AG20443 (cell line): ENCODE measurements at places on chromosomes 12 and 14.

GRCh38 chr14:66459603-66460002 lies 26.6 kb upstream of the CCDC196 start:
- DNase-seq: no peak

DNA sequence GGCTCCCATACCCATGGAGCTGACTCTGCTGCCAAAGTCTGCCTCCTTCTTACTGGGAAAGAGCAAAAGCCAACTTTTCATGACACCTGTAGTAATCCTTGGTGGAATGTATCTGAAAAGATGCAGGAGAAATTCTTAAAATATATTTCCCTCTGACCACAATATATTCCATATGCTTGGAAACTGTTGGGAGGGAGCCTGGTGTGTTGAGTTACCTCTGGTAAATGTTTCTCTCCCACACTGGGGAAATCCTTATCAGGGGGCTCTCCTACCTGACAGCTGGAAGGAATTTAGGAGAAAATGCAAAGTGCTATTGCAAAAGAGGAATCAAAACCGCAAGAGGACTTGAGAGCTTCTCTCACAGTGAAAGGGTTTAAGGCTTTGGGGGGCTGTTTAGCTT lies 139.4 kb downstream of the TBX5 start:
- no peak for DNase-seq

- no peak for DNase-seq
Observed at GRCh38 chr12:29273178-29273843, 107.7 kb downstream of the ERGIC2 start.

DNA sequence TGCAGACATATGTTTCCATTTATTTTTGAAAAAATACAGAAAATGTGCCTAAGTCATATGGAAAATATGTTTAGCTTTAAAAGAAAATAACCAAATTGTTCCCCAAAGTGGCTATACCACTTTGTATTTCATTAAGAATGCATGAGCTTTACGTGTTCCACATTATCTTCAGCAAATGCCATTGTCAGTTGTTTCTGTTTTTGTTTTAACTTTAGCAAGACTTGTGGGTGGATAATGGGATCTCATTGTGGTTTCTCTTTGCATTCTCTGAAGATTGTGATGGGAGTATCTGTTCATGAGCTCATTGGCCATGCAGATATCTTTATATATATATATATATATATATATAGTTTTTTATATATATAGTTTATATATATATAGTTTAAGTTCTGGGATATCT lies 181.5 kb downstream of the CCER1 start:
- DNase-seq: no peak

DNA sequence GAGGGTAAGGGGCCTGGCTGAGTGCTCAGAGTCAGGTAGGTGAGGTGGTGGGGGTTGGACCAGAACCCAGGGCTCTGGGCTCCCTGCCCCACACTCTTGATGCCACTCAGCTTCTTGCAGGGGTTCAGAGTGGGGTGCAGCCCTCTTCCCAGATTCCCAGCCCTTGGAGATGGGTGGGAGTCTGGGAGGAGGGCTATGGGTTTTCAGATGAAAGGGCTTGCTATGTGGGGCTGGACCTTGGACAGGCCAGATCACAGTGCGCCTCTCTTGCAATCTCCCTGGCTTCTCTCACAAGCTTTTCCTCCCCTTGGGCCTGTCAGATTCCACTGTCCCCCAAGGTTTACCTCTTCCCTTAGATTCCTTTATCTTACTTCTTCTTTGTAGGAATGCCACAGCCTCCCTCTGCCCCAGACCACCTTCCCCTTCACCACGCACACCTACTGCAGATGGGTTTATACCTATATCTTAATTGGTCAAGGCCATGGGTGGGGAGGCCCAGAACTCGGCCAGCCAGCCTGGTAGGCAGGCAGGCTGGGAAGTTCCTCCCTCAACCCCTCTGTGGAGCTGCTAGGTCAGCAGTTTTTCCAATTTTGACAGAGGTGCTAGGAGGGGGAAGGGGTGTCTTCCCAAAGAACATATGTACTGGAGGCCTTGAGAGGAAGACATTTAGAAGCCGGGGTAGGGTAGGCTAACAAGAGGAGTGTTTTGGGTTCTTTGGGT lies 1.4 kb downstream of the NYNRIN start:
- no peak for DNase-seq

- peak; percentile 41 for DNase-seq
Observed at GRCh38 chr14:49972131-49972671, 79.3 kb downstream of the ARF6 start.

DNA sequence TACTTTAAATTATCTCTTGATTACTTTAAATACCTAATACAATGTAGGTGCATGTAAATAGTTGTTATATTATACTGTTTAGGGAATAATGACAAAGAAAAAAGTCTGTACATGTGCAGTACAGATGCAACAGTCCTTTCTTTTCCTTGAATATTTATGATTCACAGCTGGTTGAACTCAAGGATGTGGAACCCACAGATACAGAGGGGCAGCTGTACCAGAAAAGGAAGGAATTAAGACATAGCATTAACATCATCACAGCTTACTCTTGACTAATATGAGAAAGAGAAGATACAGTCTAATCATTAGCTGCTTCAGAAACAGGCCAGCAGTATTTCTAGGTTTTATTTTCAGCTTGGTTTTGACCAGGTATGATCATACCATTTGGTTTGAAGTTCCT lies 34.7 kb upstream of the AP4S1 start:
- no peak for DNase-seq

DNA sequence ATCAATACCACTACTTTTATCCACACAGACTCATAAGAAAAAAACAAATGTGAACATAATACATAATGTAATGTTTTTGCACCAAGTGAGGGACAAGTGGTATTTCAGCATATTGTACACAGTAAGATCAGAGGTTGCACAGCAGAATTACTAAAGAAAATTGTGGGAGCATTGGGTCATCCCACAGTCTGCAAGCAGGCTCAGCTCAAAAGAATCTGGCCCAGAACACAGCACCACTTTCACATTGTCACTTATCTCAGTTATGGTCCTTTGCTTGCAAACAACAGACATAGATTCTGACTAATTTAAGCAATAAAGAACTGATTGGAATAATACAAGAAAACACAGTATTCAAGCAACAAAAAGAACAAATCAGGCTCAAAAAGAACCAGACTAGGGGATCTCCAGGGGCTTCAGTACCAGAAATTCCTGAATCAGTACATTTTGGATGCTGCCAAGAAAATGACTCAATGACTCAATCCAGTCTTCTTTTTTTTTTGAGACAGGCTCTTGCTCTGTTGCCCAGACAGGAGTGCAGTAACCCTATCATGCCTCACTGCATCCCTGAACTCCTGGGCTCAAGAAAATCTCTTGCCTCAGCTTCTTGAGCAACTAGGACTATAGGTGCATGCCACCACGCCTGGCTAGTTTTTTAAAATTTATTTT lies 42.9 kb upstream of the EEA1 start:
- DNase-seq: peak; percentile 58

DNA sequence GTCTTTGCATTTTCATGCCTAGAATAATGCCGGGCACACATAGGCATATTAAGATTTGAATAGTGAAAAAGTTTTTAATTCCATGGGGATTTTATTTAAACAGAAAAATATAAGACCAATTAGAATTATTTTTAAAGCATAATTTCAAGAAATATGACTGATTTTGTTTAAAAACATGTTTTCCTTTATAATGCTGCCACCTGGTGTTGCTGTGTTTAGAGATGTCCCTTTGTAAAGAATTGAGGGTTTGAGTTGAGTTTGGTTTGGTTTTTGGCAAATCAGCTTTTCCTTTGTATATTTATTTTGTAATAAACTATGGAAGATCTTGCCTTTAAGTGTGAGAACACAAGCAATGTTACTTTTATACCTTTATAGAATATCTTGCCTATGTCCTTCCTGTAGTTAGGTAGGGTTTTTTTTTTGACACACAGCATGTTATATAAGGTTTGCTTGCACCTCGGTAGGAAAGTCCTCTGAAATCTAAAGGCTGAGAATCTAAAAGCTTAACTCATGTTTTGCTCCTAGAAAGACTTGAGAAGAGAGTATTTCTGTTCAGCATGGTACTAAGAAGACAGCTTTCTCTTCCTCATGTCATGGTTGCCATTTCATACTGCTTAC lies 31.4 kb upstream of the SNAPC1 start:
- no peak for DNase-seq

DNA sequence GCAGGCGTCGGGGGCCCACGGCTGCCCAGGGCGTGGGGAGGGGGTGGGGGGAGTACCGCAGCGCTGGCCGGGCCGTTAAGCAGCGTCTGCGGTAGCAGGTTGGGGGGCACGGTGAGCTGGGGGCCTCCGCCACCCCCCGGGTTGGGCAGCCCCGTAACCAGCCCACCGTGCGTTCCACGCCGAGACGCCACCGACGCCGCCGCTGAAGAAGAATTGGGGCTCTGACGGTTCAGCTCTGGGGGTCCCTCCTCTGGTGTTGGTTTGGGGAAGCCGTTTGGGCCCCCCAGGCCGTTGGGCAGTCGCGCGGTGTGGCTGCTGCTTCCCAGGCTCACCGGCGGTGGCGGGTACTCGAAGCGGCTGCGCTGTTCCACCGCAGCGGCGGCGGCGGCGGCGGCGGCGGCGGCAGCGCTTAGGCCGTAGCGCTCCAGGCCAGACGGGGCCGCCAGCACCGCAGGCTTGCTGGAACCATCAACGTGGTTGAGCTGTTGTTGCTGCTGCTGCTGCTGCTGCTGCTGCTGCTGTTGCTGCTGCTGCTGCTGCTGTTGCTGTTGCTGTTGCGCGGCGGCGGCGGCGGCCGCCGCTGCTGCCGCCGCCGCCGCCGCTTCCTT lies 1.5 kb downstream of the IRF2BPL start:
- DNase-seq: peak; percentile 58

- no peak for DNase-seq
Observed at GRCh38 chr14:39060818-39061437, 42.1 kb downstream of the SEC23A start.

GRCh38 chr12:76451528-76451927 lies 103.3 kb upstream of the BBS10 start:
- DNase-seq: no peak

- DNase-seq: no peak
Observed at GRCh38 chr12:40970320-40970907, 217.7 kb upstream of the PDZRN4 start.
